ENCODE measurements at places on chromosomes 3 and 15. TPM values are rescaled to one million over a fixed set of nuclear protein-coding genes. Genes with fewer than 3 reads are reported as not detected.

Gene GXYLT2
- 28.2 TPM for polyA plus RNA-seq

Gene GABRB3
- polyA plus RNA-seq = 1.0 TPM

Gene ZSCAN29
- polyA plus RNA-seq = 14.4 TPM

GRCh38 chr3:148856384-148856783 lies 8.7 kb upstream of the CPA3 start:
- DNase-seq = no peak

Measured in forelimb muscle (tissue), 1 donor.